WERI-Rb-1 (cell line): ENCODE measurements at places on chromosomes 7 and 10.

GRCh38 chr10:88281592-88282347 is 301.3 kb downstream of the RNLS start:
- DNase-seq: no peak

- no peak for DNase-seq
Observed at GRCh38 chr7:23434147-23434917, 36.0 kb downstream of the IGF2BP3 start.

- no peak for DNase-seq
Observed at GRCh38 chr10:43644252-43644651, 4.4 kb downstream of the ZNF32 start.

DNA sequence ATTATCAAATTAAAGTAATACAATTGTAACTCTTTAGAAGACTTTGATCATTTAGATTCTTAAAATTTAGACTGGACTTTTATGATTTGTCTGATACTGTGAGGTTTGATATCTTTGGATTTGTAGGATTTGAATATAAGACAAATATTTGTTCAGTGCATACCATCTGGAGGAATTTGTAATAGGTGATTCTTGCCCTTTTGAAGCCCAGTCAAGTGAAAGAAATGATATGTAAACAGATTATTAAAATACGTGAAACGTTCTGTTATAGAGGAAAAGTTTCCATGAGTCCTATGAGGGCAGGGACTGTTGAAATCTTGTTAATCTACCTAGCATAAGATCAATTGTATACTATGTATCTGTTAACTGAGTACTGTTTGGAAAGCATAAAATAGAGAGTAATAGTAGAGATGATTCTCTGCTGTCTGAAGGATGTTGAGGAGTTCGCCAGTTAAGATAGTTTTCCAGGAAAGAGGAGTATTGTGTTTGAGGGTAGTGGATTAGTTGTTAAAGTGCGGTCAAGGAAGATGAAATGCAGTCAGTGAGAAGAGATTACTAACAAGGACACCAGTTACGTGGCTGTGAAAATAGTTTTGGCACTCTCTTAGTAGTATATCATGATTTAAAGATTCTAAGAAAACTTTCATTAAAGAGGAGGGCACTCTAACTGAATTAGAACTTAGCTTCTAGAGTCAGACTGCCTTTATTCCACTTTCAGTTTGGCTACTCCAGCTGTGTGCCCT is 14.4 kb downstream of the PDCD4 start:
- no peak for DNase-seq

GRCh38 chr10:3071405-3072198 is 4.3 kb downstream of the PFKP start:
- DNase-seq: no peak

GRCh38 chr7:135238112-135238744 is 4.6 kb downstream of the STRA8 start:
- no peak for DNase-seq

DNA sequence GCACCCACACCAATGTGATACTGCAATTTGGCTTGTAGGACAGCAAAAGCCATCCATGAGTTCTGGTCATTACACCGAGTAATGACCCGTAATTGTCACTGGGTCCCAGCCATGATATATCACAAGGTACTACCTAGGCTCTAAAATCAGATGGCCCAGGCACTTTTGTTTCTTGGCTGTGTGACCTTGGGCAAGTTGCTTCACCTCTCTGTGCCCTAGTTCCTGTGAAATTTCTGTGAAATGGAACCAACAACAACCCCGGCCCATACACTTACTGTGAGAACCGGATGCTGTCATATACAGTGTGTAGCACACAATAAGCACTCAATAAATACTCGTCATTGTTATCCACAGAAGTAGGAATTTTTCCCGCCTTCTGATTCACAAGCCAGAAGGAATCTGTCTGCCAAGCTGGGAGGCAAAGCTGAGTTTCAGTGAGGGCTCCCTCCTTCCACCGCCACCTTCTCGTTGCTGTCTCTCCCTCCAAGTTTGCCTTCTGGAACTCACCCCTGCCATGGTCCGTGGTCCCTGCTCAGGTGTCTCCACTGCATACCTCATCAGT is 6.4 kb upstream of the CYTH3 start:
- no peak for DNase-seq

DNA sequence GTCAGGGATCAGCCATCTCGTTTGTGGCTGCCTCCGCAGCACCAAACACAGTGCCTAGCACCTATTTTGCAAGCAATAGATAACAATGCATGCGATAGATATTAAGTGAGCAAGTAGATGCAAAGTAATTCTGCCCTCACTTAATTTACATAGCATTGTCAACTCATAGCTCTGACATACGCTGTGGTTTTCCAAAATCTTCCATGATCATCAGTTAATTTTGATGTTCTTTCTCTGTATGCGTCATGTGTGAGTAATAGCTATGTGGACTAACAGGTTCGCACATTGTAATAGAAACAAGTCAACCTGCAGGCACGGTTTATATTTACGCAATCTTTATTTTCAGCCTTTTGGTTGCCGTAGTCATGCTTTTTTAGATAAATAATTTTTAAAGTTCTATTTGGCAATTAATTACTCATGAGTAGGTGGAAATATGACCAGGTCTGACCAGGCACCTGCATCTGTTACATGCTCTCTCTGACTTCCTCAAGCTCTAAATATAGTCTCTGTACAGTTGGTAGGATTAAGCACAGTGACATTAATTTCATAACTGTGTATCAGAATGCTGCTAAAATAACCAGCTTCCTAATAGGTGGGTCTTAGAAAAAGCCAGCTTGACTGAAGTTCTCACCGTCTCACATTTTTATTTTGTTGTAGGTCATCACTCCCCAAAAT is 13.3 kb downstream of the MAP3K8 start:
- DNase-seq: no peak

DNA sequence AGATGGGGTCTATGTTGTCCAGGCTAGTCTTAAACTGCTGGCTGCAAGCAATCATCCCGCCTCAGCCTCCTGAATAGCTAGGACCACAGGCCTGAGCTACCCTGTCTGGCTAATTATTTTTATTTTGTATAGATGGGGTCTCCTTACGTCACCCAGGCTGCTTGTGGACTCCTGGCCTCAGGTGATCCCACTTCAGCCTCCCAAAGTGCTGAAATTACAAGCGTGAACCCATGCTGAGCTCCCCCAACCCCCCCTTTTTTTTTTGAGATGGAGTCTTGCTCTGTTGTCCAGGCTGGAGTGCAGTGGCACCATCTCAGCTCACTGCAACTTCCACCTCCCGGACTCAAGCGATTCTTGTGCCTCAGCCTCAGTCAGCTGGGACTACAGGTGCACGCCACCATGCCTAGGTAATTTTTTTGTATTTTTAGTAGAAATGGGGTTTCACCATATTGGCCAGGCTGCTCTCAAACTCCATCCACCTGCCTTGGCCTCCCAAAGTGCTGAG is 25.4 kb downstream of the FAM25A start:
- DNase-seq: no peak

GRCh38 chr10:15182540-15183207 is 14.2 kb upstream of the NMT2 start:
- DNase-seq: no peak

- no peak for DNase-seq
Observed at GRCh38 chr10:45470098-45471012, 96.3 kb downstream of the ALOX5 start.

DNA sequence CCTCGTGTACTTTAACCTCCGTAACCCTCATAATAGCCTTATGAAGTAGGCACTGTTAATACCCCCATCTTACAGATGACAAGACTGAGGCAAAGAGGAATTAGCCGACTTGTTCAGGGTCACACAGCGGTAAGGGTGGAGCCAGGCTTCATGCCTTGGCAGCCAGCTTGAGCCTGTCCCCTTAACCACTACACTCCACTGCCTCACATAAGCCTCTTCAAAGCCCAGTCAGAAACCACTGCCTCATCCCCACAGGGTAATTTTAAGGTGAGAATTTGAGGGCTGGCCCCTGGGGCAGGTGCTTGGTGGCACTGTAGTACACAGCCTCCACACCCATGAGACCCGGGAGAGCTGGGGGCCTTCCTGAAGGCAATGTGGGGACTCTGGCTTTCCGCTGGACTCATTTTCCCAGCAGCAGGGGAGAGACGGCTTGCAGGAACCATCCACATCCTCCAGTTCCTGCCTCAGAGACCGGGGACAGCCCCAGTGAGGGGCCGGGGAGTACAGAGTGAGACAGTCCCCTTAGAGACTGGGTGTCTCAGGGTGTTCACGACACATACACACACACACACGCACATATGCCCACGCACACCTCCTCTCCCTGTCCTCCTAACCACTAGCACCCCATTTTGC is 7.6 kb upstream of the C10orf105 start:
- no peak for DNase-seq

- peak; percentile 98 for DNase-seq
Observed at GRCh38 chr10:44233561-44234482, 151.1 kb downstream of the CXCL12 start.

GRCh38 chr7:28747404-28747803 is 210.7 kb downstream of the TRIL start:
- no peak for DNase-seq

DNA sequence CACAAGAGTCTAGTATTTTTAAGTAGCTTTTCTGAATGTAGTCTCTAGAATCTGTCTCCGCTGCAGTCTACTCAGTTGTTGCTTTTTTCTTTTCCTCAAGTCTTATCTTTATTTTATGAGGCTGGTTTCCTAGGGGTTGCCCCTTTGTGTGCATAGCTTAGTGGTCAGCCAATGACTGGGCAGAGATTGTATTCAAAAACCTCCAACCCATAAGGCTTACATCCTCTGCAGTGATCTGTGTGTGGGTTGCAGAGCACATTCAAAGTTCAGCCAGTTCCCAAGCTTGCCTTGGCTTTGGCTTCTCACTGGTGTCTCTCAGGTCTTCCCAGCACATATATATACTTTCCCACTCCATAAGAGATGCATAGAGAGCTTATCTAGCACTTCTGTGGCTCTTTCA is 160.0 kb upstream of the TCF7L2 start:
- DNase-seq: no peak

GRCh38 chr10:88913788-88914187 is 33.7 kb downstream of the STAMBPL1 start:
- no peak for DNase-seq

- DNase-seq: no peak
Observed at GRCh38 chr10:122455376-122456079, 1.1 kb downstream of the ARMS2 start.

DNA sequence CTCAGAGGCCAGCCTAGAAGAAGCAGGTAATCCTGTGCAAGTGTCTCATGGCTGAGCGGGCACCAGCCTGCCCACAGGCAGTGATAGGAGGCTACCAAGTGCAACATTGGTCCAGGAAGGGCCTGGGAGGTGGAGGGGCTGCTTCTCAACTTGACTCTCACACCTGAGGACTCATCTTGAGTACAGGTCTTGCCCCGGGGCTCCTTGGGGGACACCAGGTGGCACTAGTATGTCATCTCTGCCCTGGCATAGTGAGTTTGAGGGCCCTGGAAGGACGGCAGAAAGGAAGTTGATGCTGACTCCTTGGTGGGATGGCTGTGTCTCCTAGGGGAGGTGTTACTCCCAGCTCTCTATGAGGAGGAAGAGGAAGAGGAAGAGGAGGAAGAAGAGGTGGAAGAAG is 2.3 kb downstream of the CCDC136 start:
- no peak for DNase-seq

DNA sequence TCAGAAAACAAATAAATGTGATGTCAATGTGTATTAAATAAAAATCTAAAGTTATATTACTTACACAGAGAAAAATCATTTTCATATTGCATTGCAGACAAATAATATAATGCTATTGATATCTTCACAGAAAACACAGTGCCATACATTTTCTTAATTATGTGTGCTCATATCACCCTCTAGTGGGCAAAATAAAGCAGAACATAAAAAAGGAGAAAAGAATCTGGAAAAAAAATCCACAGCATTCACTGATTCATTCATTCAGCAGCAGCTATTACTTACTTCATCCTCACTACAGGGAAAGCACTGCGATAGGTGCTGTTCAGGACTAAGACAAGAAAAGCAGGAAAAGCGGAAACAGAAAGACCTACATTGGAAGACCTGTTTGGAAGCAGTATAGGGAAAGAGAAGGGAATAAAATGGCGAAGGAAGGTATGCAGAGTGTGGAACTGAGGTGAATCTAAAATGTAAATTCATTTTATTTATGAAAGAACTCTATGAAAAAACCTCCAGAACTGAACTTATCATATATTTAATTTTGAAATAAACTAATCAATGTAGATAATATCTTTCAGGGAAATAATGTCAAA is 73.2 kb downstream of the POT1 start:
- DNase-seq: no peak

GRCh38 chr7:156363751-156364150 is 276.8 kb upstream of the RNF32 start:
- no peak for DNase-seq

- DNase-seq: no peak
Observed at GRCh38 chr10:132393695-132394181, 3.3 kb upstream of the PWWP2B start.

GRCh38 chr10:116098411-116099022 is 174.5 kb downstream of the GFRA1 start:
- DNase-seq: no peak

DNA sequence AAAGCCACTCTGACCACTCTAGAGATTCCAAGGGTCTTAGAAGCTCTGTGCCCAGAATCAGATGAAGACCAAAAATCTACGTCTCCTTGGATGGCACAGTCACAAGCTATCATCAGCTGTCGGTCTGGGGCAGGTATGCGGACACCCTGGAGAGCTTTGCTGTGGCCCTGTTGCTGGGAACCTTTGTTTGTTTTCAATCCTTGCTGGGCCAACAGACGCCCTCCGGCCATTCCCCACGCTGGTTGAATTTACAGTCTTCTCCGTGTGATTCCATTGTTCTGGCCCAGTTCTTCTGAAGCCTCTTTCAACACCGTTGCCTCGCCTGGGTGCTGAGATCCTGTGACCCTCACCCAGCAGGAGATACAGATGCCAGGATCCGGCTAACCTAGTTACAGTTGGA is 149.4 kb upstream of the PFKP start:
- DNase-seq: no peak

DNA sequence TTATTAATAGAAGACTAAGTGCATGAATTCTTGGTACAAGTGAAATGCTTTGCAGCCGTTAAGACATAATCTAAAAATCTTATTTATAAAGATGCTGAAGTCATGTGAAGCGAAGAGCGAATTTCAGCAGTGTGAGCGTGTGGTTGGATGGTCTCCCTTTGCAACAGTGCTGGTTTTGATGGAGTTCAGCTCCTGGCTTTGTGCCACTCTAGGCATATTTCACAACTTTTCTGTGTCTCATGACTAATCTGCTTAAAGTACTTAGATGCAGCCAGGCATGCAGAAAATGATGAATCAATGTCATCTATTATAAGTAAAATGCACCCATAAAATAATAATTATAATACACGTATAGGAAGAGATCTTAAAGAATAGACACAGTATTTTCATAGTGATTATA is 107.2 kb upstream of the TCERG1L start:
- DNase-seq: no peak

DNA sequence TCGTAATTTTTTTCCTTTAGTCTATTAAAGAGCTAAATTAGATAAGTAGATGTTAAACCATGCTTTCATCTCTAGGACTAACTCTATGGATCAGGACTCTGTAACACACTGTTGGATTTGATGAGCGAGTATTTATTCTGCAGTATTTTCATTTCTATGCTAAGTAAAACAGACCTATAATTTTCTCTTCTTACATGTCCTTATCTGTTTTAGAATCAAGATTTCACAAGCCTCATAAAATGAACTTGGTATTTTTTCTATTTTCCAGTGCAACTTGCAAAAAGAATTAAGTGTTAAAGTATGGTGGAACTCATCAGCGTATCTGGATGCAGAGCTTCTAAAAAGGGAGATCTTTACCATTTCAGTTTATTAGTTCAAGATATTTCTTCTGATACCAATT is 2.4 kb downstream of the CACUL1 start:
- no peak for DNase-seq

GRCh38 chr7:3568516-3568915 is 267.5 kb downstream of the SDK1 start:
- DNase-seq: no peak
